ENCODE measurements at places on chromosomes 3 and 15. TPM values are rescaled to one million over a fixed set of nuclear protein-coding genes. Genes with fewer than 3 reads are reported as not detected.

DNA sequence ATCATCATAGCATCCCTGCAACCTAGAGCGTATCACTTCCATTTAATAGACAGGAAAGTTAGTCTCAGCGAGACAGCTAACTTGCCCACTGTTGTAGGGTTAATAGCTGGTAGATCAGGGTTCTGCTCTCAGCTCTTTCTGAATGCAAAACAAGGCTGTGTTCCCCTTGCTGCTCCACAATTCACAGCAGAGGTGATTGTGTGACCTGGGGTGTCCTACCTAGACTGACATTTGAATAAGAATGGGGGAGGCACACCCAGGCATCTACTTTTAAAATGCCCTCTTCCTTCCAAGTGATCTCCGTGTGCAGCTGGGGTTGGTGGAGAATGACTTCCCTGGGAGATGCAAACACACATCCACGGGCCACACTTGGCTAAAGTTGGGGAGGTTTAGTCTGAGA lies 43.0 kb upstream of the CACNA2D3 start:
- DNase-seq: no peak

DNA sequence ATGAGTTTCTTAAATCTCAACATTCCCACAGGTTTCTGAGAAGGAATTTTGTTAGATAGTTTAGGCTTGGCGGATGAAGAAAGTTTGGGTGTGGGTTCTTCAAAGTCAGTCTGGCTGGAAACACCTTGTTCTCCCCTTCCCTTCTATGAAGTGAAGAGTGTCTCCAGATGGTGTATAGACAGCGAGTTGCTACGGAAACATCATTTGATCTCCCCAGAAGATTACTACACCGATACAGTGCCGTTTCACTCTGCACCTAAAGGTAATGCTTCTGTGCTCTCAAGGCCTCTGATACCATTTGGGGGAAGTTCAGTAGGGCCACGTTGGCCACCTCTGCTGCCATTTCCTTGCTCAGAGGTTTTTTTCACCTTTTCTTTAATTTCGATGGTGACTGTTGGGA lies 20.6 kb downstream of the DLEC1 start:
- no peak for DNase-seq

DNA sequence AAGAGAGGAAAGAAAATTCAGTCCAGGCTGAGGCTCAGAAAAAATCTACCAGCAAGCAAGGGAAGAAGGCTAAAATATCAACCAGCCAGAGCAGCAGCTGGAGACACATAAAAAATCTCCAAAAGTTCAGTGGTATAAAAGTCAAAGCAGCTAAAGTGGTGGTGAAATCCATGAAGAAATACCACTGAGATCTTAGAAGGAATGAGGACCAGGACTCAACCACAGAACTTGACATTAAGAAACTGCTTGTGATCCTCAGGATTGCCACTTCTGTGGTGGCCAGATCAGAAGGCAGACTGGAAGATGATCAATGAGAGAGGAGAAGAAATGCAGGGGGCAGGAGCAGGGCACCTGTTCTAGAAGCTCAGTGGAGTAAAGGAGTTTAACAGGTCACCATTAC lies 22.5 kb downstream of the CNTN3 start:
- DNase-seq: no peak

DNA sequence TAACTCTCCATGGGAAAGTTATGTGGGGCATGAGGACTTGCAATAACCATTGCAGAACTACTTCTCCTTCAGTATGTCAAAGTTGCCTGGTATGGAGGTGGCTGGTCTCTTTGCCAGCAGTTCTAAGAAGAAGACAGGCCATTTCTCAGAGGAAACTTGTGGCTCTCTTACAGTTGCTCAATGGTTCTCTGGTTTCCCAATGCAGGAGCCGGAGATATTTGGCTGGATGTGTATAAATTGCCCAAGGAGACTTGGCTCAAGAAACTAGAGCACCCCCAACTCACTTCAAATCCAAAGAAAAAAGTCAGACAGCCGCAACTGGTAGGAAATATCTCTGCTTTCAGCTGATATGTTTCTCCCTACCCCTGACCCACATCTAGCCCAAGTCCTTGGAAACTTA lies 24.2 kb downstream of the WDR93 start:
- no peak for DNase-seq

- DNase-seq: no peak
Observed at GRCh38 chr3:16945330-16945729, 60.6 kb downstream of the PLCL2 start.

GRCh38 chr3:49017971-49018706 lies at the start of gene DALRD3:
Gene DALRD3, minus strand, starts transcription at chr3:49018580. Its CDS starts 16 bp downstream, at chr3:49018564.
- DNase-seq: peak; percentile 67

GRCh38 chr3:113065336-113065735 lies 74.6 kb downstream of the GTPBP8 start:
- DNase-seq: no peak

GRCh38 chr15:70362886-70363285 lies 265.2 kb upstream of the TLE3 start:
- DNase-seq: peak; percentile 40

The ST3GAL6 gene
- 10.7 TPM for total RNA-seq

GRCh38 chr3:191343115-191343514 lies 12.8 kb upstream of the UTS2B start:
- no peak for DNase-seq

DNA sequence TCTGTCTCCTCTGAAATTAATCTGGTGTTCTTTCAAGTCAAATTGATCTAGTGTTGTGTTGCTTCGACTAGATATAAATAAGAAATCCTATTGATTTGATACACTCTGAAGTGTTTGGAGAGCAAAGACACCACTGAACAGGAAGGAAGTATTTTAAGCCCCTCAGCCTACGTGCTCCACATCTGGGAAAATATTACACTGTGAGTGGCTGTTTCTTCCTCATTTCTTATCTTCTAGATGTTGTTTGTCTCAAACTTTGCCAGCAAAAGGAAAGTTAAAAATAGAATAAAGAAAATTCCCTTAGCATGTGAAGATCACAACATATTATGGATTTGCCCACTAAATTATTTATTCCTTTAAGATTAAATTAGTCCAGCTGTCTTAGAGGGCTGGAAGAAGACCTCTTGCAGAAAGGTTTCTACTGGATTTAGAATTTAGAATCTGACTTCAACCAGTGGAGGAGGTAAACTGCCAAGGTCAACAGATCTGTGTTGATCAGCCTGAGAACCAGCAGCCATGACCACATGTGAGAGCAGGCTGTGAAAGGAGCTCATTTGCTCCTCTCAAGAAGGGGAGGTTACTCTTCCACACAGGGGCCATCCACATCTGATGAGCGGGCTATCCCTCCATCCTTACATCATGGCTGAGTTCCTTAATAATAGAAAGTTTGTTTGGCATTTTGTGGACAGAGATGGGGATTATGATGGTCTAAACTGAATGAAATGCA lies 46.3 kb upstream of the ACKR4 start:
- DNase-seq: no peak

DNA sequence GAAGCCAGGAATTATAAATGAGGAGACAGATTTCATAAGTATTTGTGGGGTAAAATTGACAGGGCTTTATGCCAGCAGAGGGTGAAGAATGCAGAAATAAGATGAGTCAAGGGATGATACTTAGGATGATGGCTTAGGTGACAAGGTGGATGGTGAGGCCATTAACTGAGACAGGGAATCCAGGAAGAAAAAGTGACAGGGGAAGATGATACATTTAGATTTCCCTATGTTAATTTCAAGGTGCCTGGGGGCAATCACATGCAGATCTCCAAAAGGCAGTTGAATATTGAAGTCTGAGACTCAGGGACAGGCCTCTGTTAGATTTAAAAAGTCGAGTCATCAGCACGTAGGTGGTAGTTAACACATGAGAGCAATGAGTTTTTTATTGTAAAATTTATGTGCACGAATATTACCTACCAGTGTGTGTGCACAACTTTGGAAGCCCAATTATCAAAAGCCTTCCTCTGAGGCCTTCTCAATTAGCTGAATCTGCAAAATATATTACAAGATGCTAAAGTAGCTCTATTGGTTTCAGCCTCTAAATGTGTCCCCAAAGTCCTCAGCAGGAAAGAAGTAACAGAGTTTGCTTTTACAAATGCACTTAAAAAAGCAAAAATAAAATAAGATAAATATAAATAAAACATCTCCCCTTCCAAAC lies 67.9 kb upstream of the CHL1 start:
- DNase-seq: no peak

GRCh38 chr15:66138096-66138783 lies 115.3 kb downstream of the MEGF11 start:
- peak; percentile 54 for DNase-seq

DNA sequence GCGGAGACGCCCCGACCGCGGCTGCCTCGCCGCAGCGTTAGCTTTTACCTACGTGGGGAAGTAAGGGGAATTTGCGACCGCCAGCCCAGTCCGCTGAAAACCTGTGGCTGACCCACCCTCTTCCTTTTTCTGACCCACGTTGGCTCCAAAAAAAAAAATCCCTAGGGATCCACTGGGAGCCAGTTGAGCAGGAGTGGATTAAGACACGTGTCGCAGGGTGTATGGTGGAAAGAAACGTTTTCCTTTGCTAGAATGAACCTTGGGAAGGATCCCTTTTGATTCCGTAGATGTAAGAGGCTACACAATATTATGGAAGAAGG lies 575 bp upstream of the PCYT1A start:
- DNase-seq: no peak

The SLC27A2 gene
- total RNA-seq: 0.46 TPM

- no peak for DNase-seq
Observed at GRCh38 chr3:108124337-108125152, 33.7 kb upstream of the CD47 start.

DNA sequence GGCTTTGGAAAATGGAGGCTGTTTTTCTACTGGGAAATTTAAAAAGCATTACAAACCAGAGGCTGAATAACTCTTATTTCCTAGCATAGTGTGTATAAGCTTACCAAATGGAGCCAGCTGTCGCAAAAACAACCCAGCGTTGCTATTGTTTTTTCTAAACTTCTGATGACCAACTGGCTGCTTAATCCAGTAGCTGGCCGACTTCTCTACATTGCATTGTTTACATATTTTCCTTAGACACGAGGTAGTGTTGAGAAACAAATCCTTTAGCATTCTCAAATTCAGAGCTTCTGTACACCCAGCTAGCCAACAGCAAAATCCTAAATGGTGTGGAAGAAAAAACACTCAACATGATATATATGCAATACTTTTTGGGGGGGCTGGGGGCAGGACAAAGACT lies 161.0 kb upstream of the ADAMTS9 start:
- DNase-seq: no peak

DNA sequence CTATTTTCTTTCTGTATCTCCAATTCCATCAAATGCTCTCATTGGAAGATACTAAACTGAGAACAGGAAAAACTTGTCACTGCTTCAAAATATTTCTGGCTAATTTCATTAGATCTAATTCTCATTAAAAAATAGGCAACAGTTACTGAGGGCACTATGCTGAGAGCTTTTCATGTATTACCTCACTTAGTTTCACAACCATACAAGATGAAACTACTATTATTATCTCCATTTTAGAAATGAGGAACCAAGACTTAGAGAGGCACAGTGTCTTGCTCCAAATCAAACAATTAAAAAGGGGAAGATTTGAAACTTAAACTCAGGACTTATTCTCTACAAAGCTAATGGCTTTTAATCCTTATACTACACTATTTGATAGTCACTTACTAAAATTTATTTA lies 7.2 kb upstream of the OTOL1 start:
- no peak for DNase-seq

GRCh38 chr3:160780245-160780644 lies 24.2 kb downstream of the PPM1L start:
- no peak for DNase-seq
